ENCODE measurements at places on chromosomes 7 and 10.

DNA sequence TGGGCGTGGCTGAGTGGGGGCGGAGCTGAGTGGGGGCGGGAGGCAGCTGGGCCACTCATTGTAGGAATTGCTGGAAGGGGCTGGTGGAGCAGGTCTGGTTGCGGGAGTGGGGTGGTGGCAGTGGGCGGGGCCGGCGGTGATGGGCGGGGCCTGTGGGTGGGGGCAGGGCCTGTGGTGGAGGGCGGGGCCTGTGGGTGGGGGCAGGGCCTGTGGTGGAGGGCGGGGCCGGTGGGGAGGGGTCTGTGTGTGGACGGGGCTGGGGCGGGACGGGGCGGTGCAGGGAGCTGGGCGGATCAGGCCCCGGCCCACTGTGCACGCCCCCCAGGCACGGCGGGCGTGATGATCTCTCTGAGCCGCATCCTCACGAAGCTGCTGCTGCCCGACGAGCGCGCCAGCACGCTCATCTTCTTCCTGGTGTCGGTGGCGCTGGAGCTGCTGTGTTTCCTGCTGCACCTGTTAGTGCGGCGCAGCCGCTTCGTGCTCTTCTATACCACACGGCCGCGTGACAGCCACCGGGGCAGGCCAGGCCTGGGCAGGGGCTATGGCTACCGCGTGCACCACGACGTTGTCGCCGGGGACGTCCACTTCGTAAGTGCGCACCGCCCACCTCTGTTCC lies 14.0 kb downstream of the SLC29A4 start:
- peak; percentile 6 for DNase-seq

DNA sequence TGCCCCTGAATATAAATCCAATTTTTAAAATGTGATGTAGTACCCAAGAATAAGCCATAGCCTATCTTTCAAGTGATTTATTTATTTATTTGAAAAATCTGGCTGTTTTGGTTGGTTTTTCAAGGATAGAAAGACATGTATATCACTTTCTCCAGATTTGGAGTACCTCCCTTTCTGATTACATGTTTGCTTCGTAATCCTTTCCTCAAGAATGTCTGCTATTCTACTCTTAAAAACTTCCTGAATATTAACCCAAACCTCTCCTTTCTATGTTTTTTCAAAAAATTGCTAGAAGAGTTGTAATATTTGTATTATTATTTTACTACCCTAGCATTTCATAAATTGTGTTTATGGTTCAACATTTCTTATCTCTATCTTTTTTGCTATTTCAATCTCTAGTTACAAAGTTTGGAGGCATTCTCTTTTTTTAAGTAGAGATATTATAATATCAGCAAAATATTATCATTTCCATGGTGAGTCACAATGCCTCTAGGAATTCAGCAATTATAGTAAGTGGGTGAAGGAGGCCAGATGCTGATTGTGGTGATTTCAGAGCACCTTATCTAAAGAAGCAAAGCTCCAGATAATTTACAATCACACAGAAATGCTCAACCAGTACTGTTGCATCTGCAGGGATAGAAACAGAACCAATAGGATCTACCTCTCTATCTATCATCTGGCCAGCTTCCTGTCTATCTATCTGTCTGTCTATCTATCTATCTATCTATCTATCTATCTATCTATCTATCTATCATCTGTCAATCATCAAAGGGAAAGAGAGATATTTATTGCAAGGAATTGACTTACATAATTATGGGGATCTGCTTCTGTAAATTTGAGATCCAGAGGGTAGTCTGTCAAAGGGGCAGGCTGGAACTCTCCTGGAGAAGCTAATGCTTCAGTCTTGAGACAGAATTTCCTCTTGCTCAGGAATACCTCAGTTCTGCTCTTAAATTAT lies 412.5 kb upstream of the SEMA3C start:
- DNase-seq: no peak

- peak; percentile 71 for DNase-seq
Measured at GRCh38 chr10:80599424-80599847, 61.7 kb downstream of the SH2D4B start.

DNA sequence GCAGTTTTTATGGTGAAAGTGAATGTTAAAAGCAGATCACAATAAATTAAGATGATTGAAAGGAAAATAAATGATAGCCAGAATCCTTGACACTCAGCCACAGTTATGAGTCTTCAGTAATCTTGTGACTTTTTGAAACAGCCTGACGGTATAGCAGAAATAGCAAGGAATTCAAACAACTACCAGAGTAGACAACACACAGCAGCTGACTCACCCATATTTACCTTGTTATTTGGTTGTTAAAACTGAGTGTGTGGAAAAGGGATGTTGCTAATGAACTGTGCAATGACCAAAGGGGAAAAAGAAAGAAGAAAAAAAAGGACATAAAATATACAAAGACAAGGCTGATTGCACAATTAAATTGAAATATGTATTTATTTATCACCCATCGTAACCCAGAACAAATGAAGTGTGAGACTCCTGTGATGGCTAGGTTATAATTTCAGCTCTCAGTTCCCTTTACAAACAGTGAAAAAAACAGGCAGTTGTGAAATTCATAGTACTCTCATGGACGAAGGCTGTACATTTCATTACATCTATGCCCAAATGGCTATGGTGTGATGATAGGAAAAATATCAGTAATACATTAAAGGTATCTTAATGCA lies 1023.0 kb upstream of the SORCS1 start:
- no peak for DNase-seq

GRCh38 chr7:87116315-87116714 lies 35.9 kb upstream of the DMTF1 start:
- DNase-seq: no peak

GRCh38 chr7:151212626-151213025 lies 2.3 kb upstream of the H2BK1 start:
- no peak for DNase-seq

DNA sequence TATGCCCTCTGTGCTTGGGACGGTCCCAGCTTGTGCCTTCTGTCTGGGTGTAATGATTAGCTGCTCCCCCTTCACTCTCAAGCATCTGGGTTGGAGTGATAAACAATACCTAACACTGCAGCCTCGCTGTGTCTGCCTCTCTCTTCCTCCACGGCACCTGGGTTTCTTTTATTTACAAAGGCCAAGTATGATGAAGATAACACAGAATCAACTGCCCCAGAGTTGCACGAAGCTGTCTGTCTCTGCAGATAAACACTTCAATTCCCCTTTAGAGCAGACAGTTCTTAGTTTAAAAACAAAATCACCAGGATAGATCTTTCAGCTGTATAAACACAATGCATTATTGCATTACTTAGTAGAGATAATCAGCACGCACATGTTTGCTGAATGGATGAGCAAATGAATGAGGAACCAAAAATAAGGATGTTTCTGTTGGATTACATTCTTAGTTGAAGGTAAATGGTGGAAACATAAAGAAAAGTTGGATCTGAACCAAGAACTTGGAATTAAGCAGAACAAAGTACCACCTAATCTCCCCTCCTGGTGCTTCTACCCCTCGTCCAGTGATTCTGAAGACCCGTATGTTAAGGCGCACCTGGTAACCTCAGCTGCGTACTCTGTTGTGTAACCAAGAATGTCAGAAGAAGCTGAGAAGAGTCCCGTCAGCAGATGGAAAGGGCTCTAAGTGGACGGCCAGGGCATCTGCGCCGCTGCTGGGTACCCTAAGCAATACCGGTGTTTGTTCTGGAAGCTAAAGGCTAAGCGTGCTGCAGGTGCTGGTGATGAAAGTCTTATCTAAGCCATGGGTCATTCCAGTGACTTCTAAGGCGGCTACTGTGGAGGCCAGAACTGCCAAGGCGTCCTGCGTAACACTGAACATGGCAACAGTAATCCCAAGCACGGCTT lies 26.6 kb downstream of the INSIG1 start:
- no peak for DNase-seq

DNA sequence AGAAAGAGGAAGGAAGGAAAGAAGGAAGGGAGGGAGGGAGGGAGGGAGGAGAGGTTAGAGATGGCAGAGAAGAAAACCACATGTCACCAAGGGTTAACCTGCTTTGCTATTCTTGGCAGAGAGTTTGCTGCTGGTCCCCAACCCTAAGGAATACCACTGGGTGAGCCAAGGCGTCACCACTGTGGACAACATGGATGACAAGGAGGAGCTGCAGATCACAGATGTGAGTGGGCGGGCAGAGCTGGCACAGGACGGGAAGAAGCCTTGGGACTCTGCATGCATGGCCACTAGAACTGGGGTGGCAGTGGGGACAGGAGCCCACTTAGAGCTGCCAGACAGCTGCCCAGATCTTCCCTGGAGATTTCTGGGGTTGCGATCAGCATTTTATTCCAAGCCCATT lies 17.2 kb upstream of the MYH16 start:
- peak; percentile 55 for DNase-seq
